Pons (tissue), 1 donor: ENCODE measurements at places on chromosomes 6 and 20.

- no peak for DNase-seq
These were observed 3.1 kb upstream of the INSM1 start for GRCh38 chr20:20364593-20365479.

DNA sequence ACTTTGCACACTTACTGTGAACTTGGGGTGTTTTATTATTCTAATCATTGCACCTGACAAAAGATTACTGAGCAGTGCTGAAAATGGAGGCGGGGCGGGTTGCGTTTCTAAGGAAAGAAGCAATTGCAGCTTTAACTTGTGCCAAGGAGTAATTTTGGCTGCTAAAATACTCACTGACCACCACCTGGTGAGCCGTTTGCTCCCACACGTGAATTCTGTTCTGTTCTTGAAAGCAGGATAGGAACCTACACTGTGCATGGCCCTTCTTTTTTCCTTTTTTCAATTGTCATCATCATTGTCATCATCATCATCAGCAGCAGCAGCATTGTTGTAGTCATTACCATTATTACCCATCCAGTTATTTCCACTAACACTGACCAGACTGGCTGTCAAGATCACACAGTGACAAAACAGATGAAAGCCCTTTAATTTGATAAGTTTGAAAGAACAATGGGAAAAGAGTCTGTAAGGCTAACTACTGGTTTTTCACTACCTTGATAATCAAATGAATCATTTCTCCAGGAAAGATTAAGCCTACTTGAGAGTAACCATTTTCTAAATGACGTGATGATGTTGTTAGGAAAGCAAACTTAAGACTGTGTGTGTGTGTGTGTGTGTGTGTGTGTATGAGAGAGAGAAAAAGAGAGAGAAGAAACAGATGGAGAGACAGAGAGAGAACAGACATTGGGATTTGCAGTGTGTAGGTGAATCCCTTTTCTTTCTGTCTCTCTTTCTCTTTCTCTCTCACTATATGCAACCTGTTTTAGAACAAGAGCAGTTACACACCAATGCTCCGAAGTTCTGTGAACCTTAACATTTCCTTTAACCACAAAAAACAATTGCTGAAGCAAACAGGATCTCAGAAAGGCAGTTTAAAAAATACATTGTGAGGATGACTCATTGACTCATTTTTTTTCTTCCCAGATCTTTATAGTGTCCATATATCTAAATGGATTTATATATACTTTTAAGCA, 3.8 kb downstream of the RIPOR2 start:
- DNase-seq = no peak

DNA sequence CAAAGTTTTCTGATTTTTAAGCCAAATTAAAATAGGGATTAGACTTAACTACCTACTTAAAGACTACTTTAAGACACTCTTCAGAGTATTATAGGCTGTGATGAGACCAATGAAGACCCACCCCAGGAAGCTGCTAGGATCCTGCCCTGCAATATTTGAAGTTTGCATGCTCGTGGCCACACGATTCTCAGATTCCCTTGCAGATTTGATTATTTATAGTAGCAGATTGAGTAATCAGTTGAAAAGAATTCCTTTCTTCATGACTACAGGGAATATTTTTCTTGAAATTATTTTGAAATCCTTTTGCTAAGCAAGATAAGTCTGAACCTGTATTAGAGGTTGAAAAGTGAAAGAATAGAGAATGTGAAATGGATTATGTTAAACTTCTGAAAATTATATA, 122.3 kb downstream of the B3GAT2 start:
- no peak for DNase-seq

DNA sequence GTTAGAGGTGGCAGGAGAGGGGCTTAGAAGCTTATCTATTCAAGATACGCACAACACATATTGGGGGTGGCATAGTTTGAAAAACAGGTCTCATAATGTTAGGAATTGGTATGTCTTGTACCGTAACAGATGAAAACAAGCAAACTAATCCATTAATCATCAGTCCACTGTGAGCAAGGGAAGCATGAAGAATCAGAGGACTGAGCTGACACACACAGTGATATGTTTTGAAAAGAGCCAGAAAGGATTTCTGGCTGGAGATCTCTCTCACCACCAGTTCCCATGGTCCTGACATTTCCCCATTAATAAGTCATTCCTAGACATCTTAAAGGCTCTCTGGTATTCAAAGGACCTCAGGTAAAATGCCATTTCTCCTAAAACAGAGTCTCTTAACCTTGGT, 158.8 kb upstream of the PHACTR1 start:
- no peak for DNase-seq

DNA sequence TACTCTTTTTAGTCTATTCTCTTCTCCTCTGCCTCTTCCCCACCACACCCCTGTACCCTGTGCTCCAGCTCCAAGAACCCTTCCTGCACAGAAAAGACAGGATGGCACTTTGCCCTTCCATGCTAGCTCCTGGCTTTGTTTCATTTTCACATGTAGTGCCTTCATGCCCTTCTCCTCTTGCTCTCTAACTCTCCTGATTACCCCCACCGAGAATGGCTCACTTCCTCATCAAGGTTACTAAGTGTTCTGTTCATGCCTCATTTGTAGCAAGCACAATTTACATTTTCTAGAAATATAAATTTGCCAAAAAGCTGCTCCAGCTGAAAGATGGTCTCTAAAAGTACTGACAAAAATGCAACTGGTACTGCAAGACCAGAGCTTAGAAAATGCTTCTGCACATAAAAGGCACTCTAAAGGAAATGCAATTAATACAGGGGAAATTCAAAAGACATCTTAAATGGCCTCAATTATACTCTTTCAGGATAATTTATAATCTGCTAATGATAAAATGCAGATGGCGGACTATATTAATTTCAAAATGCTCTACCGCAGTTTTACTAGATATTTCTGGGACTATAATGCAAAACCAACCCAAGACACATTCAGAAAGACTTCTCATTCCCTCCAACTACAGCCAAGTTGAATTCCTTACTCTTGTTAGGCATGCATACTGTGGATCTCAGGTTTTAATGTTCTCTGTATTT, 570.2 kb downstream of the PRKN start:
- DNase-seq = peak; percentile 50

GRCh38 chr6:35083507-35083906, 57.6 kb downstream of the TCP11 start:
- DNase-seq = no peak

DNA sequence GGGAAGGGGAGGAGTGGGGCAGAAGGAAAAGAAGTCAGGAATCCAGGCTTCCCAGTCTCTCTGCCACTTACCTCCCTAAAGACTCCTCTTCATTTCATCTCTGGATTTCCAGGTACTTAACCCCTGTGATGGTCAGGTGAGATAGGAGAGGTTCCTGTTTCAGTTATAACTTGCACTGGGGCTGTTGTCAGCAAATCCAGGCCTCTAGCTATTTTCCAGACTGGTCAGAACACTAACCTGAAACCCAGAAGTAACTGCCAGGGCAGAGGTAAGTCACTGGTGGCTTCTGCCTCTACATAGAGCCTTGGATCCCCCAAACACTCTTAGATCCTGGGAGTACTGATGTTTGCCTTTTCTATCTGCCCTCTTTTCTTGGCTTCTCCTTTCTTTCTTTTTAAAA, 233.5 kb upstream of the TAB2 start:
- DNase-seq = no peak

DNA sequence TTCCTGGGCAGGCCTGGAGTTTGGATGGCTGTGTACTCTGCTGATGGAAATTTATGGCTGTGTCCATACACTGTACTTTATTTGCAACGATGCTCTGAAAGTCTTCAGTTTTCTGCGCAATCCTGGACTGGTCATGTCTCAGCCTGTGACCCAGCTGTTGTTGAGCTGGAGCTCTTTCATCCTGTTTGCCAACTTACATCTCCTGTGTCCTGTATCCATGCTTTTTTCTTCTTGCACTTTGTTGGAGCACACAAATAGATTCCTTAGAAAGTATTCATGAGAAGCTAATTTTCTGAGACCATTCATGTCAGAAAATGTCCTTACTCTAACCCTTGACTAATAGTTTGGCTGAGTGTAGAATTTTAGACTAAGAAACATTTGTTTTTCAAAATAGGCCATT, 251.2 kb downstream of the BCKDHB start:
- no peak for DNase-seq

DNA sequence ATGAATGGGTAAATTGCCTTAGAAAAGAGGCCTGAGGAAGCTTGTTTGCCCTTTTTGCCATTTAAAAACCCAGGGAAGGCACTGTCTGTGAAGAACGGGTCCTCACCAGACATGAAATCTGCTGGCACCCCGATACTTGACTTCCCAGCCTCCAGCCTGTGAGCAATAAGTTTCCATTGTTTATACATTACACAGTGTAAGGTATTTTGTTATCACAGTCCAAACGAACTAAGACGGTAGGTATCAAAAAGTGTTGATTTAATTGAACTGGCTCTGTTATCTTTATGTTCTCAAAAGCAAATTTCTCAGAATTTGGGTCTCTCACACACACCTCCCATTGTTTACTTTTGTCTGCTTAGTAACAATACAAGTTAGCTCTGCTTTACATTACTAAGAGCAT, 181.1 kb upstream of the MARCKS start:
- no peak for DNase-seq

DNA sequence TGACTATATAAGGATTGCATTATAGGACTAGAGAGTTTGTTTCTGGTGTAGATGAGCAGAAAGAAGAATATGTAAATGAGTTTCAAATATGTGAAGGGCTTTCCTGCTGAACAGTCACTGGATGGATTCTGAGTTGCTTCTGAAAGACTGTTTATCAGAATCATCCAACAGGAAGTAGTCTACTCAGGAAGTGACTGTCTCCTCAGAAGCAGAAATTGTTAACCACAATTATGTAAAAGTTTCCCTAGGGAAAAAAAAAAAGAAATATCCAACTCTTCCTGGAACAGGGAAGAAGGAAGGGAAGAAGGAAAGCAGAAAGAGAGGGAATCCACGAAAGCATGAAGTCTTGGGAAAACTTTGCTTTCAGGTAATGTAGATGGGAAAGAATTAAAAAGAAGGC, 138.9 kb downstream of the TENT5A start:
- no peak for DNase-seq

GRCh38 chr6:34232901-34233300, 3.8 kb upstream of the HMGA1 start:
- DNase-seq = no peak

- DNase-seq = no peak
These were observed 27.0 kb upstream of the ETV7 start for GRCh38 chr6:36414481-36414880.

DNA sequence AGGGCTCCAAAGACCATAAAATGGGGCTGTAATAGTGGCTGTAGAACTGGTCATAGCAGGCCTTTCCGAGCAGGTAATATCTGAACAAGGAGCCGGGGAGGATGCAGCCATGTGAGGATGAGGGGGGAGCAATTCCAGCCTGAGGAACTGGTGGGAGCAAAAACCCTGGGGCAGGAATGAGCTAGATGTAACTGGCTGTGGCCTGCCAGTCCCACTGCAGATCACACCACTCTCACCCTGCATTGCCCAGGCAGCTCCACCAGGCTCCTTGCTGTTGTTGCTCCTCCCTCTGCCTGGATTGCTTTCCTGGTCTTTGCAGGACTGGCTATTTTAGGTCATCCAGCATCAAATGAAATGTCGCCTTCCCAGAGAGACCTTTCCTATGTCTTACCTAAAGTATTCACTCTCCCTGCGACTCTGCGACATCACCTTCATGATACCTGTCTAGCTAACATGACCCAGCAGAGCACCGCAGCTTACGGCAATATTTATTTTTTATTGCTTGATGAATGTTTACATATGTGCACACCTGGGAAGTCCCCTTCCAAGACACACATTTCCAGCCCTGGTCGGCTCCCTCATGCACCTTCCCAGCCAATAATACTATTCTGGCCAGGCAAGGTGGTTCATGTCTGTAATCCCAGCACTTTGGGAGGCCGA, 2.4 kb upstream of the ZFP64 start:
- no peak for DNase-seq

GRCh38 chr6:27617700-27618689, 145.1 kb upstream of the ZNF184 start:
- DNase-seq = peak; percentile 20

- no peak for DNase-seq
These were observed 63.2 kb downstream of the TNFRSF21 start for GRCh38 chr6:47246551-47246950.

- no peak for DNase-seq
These were observed 36.9 kb downstream of the KCNQ2 start for GRCh38 chr20:63435552-63435951.

- no peak for DNase-seq
These were observed 5.6 kb upstream of the ANKRD60 start for GRCh38 chr20:58233881-58234528.

- DNase-seq = no peak
These were observed 779 bp downstream of the HEBP2 start for GRCh38 chr6:138404666-138405337.

GRCh38 chr6:79463621-79464050, 73.6 kb downstream of the LCA5 start:
- no peak for DNase-seq

DNA sequence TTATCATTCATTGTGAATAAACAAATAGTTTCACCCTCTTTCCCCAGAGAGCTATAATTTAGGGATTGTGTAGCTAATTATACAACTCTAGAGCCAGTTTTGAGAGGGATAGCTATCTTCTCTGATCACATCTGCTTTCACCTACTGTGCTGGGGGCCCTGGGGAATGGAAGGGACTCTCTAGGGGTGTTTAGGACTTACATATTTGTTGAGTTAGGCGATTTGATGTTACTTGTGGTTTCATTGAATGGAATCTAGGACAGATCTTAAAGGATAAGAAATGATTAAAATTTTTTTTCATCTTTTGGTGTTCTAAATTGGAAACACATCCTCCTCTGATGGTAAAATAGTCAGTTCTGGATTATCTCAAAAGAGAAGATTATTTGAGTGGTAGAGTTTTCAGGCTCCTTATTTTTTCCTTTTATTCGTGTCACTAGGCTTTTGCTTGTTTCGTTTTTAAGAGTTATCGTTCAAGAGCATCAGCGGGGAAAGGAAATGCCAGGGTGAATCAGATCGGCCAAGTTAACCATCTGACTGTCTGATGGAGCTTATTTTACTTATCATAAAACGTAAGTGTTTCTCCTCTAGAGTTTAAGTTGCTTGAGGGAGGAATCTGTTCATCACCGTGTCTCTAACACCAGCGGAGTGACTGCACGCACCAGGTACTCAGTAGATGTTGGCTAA, 236.7 kb downstream of the FARS2 start:
- DNase-seq = no peak

GRCh38 chr20:14569641-14570040, 232.2 kb upstream of the FLRT3 start:
- DNase-seq = no peak
